ENCODE measurements at places on chromosomes 13 and 19. TPM values are rescaled to one million over a fixed set of nuclear protein-coding genes. Genes with fewer than 3 reads are reported as not detected.

FFAR2 gene
- total RNA-seq: not detected

DNA sequence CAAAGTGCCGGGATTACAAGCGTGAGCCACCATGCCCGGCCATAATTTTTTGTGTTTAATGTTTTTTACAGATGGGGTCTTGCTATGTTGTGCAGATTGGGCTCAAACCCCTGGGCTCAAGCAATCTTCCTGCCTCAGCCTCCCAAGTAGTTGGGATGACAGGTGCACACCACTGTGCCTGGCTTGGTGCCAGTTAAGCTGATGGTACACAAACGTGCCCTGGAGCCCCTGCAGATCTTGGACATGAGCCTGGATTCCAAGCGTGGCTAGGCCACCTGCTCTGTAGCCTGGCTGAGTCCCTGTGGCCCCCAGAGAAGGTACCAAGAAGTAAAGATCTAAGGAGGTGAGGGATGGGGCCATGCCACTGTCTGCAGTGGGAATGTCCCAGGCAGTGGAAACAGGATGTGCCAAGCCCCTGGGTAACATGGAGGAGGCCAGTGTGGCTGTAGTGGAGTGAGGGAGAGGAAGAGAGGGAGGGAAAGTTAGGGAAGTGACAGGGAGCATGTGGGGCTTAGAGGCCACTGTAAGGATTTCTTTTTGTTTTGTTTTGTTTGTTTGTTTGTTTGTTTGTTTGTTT lies 7.0 kb downstream of the PRODH2 start:
- DNase-seq: no peak

GRCh38 chr19:8387688-8388611 lies 2.2 kb upstream of the RAB11B start:
- no peak for DNase-seq

GPR183 gene
- not detected for total RNA-seq

HSH2D gene
- not detected for total RNA-seq
